NCI-H748 treated with DMSO at 0.1 percent for 48 hours (cell line): ENCODE measurements at places on chromosomes 7 and 10.

DNA sequence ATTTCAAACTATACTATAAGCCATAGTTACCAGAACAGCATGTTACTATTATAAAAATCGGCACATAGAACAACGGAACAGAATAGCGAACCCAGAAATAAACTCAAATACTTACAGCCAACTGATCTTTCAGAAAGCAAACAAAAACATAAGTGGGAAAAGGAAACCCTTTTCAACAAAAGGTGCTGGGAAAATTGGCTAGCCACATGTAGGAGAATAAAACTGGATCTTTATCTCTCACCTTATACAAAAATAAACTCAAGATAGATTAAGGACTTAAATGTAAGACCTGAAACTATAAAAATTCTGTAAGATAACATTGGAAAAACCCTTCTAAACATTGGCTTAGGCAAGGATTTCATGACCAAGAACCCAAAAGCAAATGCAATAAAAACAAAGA is 29.1 kb downstream of the ZNF680 start:
- DNase-seq = no peak

DNA sequence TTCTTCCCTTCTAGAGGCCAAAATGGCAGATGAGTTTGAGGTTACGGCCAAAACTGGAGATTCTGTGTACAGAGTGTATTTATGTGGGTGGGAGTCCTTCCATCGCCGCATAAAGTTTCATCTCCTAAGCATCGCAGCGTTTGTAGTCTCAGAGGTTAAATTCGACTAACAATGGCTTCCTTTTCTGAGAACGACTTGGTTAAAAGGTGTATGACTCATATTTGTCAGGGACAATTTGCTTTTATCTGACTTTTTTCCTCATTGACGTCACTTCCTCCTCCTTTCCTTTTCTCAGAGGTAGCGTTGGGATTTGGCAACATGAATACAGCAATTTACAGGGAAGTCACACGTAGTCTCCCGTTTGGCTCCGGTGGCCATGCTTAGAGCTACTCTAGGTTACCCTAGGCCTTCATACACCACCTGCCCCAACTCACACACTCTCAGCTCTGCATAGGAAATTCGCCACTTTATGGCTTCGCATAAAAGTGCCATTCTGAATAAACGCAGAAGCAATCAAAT is 37.6 kb upstream of the TCF7L2 start:
- DNase-seq = no peak

DNA sequence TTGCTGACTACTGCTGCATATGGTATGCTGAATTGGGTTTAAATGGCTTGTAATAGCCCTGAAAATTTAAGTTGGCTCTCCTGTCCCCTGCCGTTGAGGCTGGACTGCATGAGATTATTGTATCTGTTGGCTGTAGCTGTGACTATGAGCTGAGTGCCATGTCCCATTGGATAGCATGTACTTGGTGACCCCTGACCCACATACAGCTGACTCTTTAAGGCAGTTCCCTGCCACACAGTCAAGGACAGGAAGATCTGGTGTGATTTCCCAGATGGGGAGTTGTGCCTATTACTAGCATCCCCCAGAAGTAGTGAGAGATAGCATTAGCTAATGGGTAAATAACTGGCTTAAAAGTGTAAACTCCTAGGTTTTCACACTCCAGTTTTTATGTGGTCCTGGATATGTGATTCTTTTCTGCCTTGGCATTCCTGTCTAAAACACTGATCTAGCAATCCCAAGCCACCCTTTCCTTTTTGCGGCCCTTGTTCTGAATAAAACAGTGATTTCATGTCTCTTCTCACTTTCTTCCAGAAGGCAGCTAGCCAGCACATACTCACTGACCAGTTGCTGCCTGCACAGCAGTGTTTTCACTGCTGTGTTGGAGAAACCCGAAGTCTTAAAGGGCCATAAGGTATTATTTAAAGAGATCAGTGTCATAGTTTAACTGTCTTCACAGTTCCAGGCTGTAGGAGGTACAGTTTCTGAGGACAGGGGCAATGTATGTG is 35.9 kb downstream of the LRRC4 start:
- DNase-seq = no peak

DNA sequence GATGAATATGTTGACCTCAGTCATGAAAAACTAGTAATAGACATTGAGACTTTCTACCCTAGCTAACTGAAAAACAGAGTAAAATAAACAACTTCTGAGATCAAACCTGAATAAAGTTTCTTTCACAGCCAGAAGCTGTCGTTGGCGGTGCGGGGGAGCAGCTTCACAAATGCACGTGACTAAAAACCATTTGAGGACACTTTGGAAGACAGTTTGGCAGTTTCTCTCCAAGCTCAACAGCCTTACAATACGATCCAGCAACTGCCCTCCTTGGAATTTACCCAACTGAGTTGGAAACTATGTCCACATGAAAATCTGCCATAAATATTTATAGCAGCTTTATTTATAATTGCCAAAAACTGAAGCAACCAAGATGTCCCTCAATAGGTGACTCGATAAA is 63.1 kb downstream of the CYTH3 start:
- DNase-seq = no peak

GRCh38 chr7:116445447-116446211 is 53.9 kb upstream of the CAV2 start:
- no peak for DNase-seq

DNA sequence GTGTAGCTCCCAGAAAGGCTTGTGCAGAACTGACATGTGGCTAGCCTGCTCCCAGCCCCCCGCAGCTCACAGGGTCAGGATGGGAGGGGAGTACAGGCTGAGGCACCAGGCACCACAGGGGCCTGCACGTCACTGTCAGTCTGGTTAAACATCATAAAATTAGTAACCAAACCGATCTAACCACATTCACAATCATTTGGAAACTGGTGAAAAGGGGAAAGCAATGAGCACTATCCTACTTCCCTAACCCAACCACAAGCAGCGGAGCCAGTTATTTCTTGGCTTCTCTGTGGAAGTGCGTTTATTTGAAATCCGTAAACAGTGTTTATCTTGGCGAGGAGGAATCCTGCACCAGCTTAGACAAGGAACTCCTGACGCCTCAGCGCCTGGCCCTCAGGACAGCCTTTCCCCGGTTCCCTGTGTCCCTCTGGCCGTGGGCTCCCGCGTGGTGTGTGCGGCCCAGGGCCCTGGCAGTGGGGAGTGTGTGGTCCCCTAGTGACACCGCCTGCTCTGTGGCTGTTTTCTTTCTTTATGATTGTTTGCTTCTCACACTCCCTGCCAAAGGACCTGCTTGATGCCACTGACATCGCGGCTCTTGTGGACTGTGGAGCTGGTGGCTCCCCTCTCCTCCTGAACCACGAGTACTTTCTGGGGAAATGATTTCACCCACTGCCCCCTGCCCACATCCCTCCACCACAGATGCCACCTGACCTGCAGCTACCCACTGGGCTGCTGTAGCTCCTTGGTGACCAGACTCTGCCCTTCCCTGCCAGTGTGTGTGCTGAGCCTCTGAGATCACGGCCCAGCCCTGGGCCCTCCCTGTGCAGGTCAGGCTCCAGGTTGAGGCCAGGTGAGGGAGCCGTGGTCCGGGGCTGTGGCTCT is 38.0 kb downstream of the INPP5A start:
- no peak for DNase-seq
